ENCODE measurements at places on chromosomes 11 and 22.

DNA sequence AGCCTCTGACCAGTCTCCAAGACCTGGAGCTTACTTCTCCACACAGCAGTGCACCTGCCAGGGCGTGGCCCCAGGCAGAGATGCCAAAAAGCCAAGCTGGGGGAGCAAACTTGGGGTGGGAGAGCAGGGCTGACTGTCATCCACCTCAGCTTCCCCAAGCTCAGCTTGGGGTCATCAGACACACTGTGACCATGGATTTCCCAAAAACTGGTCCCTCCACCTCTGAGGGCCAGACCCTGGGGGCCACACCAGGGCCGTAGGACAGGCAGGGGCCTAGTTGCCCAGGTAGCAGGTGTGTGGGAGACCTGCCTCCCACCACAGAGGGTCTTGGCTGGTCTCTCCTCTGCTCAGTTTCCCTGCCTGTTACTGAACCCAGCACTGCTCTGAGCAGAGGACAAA, 30.6 kb downstream of the ARVCF start:
- DNase-seq, result no peak

GRCh38 chr11:70669871-70670675, 271.7 kb downstream of the CTTN start:
- DNase-seq, result no peak

DNA sequence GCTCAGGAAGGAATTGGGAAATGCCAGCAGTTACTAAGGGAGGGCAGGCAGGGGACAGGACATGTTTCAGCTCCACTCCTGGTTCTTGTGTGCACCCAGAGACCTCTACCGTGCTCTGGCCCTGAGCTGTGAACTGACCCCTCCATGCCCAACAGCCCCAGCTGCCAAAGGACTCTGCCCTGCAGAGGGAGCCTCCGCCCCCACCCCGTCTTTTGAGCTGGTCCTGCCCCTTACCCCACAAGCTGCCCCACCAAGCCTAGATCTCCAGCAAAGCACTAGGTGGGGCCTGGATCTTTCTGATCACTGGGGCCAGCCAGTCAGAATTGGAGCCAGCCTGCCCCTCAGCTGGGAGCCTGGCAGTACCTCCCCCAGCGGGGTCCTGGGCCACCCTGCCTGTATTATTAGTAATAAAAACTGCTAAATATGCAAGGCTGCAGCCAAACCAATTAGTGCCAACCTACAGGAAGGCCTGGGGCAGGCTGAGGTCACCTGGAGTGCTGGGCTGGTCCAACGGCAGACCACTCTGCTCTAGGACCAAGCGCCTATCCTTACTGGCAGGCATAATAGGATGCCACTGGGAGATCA, 23.9 kb upstream of the DRICH1 start:
- DNase-seq, result no peak

- DNase-seq, result no peak
Measured at GRCh38 chr11:84673753-84674152, 953.4 kb downstream of the DLG2 start.

- DNase-seq, result no peak
Measured at GRCh38 chr22:31425331-31426050, 26.1 kb downstream of the DRG1 start.

GRCh38 chr11:73962101-73962705, 11.4 kb downstream of the DNAJB13 start:
- DNase-seq, result no peak

DNA sequence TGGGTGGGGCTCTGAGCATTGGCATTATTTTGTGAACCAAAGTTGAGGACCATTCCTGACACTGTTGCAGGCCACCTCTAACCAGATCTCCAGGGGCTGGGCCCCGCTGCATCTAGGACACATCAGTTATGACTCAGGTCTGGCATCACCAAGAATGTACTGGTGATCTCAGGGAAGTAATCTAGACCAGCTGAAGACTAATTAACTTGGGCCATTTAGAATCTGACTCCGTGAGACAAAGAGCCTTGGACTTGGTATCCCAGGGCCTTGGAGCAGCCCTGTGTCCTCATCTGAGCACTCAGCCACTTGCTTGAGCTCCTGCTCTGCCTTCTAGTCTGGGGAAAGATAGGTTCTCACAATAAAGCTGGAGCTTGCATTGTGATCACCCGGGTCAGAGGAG, 200.6 kb downstream of the KIRREL3 start:
- no peak for DNase-seq

DNA sequence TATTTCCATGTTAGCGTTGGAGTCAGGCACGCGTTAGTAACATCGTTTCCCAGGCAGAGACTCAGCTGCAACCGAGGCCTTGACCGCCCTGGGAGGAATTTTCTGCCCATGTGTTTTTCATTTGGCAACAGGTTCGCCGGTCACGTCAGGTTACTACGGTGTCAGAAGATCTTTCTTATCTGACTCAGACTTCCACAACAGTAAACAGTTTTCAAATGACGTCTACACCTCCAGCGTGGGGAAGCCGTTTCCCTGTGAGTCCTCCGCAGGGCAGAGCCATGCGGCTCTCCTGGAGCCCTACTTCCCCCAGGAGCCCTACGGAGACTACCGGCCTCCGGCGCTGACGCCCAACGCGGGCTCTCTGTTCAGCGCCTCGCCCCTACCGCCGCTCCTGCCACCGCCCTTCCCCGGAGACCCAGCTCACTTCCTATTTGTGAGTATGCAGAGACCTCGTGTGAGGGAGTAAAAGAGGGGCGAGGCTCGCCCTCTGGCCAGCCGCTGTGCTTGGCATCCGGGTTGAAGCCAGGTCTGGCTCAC, 14.3 kb upstream of the POU2AF3 start:
- no peak for DNase-seq

DNA sequence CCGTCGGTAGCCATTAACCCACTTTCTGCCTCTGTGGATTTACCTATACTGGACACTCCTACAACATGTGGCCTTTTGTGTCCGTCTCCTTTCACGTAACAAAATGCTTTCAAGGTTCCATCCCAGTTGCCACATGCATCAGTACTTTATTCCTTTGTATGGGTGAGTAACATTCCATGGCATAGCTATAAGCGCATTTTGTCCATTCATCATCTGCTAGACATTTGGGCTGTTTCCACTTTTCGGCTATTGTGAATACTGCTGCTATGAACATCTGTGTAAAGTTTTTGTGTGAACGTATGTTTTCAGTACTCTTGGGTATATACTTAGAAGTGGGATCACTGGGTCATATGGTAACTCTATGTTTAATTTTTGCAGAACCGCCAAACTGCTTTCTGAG, 257.2 kb downstream of the ST3GAL4 start:
- no peak for DNase-seq

- DNase-seq, result no peak
Measured at GRCh38 chr22:32799496-32799895, 2.0 kb upstream of the TIMP3 start.

- DNase-seq, result no peak
Measured at GRCh38 chr22:29073618-29074275, 912 bp downstream of the KREMEN1 start.

DNA sequence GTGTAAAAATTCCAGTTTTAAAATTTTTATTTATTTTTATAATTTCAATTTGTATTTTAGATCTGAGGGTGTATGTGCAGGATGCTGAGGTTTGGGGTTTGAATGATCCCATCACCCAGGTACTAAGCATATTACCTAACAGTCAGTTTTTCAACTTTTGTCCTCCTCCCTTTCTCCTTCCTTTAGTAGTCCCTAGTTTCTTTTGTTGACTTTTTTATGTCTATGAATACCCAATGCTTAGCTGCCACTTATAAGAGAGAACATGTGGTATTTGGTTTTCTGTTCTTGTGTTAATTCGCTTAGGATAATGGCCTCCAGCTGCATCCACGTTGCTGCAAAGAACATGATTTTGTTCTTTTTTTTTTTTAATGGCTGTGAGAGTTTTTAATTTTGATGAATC, 35.7 kb upstream of the UCP3 start:
- no peak for DNase-seq

DNA sequence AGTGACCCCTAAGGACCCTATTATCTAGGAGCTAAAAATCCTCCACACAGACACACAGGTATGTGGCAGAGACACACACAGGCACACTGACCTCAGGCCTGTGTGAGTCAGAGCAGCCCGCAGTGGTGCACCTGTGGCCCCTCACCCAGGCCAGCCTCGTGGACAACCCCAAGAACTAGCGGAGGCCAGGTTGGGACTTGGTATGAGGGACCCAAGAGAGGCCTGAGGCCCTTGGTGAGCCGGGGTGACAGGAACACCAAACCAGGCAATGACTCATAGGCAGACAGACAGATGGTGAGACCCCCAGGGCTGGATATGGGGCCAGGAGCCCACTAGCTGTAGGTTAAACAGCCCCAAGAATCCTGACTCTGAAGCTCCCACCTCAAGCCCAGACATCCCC, 6.0 kb downstream of the CASTOR1 start:
- DNase-seq, result no peak

- DNase-seq, result no peak
Measured at GRCh38 chr11:963852-964251, 38.2 kb downstream of the AP2A2 start.

GRCh38 chr11:72084076-72084475, 3.4 kb downstream of the LRRC51 start:
- DNase-seq, result no peak

DNA sequence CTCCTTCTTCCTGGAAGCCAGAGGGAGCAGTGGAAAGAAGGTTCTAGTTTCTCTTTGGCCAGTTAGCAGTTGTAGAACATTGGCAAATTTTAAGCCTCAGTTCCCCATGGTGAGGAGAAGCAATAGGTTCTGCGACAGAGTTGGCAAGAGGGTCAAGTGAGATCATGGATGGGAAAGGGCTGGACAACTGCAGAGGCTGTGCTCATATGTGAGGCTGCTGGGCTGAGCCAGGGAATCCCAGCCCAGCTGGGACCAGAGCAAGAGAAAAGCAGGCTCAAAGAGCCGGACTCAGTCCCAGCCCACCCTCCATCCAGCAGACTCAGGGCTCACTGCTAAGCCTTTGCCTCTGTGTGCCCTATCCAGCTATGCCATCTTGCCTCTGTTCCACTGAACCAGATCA, 66.8 kb upstream of the MYOD1 start:
- DNase-seq, result no peak

GRCh38 chr11:2072551-2073261, 66.5 kb downstream of the IGF2 start:
- DNase-seq, result no peak

DNA sequence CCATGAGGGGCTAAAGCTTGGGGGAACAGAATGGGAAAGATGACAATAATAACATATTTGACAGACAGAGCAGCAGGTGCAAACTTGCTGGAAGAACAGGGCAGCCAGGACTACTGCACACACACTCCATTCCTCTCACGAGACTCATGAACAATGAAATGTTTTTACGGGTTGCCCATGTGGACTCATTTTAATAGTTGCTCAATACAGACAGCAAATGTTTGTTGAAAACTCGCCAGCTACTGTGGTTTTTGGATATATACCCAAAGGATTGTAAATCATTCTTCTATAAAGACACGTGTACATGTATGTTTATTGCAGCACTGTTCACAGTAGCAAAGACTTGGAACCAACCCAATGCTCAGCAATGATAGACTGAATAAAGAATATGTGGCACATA, 10.3 kb downstream of the SYT13 start:
- DNase-seq, result no peak

DNA sequence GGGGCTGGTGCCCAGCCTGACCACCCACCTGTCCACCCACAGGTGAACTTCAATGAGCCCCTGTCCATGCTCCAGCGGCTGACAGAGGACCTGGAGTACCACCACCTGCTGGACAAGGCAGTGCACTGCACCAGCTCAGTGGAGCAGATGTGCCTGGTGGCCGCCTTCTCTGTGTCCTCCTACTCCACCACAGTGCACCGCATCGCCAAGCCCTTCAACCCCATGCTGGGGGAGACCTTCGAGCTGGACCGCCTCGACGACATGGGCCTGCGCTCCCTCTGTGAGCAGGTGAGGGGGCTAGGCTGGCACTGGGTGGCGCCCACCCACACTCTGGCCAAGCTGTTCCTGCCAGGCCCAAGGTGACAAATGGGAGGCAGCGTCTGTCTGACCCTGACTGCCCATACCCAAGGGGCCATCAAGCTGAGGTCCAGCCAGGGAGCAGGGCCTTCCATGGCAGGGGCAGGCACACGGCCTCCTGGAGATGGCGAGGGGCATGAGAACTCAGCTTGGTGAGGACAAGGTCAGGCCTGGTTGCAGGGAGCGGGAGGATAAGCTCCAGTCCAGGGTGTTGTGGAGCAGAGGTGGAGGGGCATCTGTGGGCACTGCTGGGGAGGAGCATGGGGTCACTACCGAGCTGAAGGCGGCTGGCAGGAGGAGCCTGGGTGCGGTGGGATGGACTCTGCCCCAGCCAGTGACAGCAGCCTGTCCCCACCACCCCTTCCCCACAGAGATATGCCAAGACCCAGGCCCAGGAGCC, 77.7 kb downstream of the MORC2 start:
- no peak for DNase-seq

- DNase-seq, result no peak
Measured at GRCh38 chr22:23673050-23673620, 17.7 kb upstream of the RGL4 start.

- DNase-seq, result no peak
Measured at GRCh38 chr11:2809854-2810253, 75.7 kb downstream of the CDKN1C start.

GRCh38 chr11:29171360-29171950, 845.4 kb downstream of the KCNA4 start:
- DNase-seq, result no peak

DNA sequence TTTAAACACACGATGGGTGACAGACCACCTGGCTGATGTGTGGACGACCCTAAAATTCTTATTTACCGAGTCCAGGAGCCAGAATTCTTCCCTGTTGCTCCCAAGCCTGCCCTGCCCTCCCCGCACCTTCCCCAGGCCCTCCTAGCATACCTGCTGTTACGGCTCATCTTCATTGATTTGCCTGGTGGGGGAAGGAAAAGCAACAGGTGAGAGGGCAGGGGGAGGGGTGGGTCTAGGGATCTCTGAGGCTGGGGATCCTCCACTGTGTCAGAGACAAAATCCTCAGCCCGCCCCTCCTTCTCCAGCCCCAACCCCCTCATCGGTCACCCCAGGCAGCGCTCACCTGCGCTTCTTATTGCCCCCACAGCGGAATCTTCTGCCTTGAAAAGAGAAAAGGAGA, 4.0 kb downstream of the FXYD2 start:
- no peak for DNase-seq

DNA sequence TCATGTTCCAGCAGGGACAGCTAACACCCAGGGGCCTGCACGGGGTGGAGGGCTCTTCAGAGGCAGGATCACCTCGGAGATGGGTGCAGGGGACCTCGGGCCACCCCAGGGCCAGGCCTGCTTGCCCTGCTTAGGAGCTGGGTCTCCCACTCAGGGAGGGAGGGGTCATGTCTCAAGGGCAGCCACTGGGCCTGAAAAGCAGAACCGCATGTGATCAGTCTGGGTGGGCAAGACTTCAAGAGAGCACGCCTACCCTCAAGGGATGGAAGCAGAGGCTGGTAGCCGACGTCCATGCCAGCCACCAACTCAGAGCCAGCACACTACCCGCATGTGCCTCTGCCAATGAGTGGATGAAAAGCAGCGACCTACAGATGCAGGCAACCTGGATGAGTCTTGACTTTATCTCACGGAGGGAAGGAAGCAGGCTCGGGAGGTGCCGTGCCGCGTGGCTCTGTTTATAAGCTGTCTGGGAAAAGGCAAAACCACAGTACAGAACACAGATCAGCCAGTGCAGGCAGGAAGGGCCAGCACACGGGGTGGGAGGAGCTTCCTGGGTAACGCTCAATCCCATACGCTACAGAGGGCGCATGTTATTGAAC, 16.0 kb downstream of the TBX1 start:
- no peak for DNase-seq

All from T1000 (cell line).